ENCODE measurements at places on chromosomes 12 and 14.
A peak's percentile ranks its signal among the peaks of the same experiment; 100 is the strongest.

DNA sequence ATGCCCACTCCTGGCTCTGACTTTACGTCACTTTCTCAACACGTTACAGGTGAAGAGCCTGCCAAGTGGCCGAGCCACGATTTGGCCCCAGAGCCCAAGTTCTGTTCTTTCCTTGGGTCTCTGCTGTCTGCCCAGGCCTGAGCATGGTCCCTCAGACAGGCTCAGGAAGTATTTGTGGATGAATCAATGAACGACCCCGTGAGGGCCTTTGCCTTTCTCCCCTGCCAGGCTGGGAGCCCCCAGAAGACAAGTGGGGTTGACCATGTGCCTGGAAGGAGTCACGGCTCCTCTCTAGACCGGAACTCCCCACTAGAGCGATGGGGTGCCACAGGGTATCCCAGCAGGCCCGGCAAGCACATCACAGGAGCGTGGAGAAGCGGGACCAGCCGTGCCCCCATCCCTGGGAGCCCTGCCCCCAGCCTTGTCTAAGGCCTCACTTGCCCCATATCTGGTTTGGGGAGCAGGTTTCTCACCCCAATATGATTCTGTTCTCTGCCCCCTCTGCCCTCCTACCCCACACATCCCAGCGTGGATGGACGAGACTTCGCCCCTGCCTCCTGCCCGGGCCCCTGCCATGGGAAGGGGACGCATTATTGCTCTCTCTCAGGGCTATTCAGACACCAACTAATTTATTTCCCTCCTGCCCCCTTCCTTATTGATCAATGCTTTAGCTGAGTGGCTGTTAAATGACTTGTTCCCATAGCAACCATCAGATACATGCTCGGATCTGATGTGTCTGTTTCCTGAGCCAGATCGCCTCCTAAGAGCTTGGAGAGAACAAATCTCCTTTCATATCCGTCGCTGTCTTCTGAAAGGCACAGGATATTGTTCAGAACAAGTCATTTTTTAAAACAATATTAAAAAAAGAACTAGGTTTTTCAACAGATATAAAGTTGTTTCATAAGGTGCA, 69.0 kb downstream of the DIO3 start:
- no peak for DNase-seq

- no peak for DNase-seq
These were observed 203.4 kb downstream of the TMX1 start for GRCh38 chr14:51443195-51444018.

- no peak for DNase-seq
These were observed 16.4 kb upstream of the VWF start for GRCh38 chr12:6140651-6141447.

DNA sequence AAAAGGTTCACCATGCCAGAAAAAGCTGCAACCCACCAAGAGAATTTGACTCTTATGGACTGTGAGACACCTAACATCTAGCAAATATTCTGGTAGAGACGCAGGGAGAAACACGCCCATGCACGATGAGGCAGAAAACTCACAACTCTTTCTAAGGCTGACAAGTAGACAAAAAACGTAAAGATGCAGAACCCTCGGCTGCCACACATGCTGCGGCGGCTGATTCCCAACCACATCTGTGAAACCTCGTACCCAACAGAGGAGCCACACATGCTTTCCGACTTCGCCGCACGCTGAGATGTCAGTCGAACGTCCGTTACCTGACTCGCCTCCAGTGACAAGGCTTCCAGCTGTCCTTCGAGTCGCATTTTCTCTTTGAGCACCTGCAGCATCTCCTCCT, 21.8 kb downstream of the GOLGA3 start:
- no peak for DNase-seq

DNA sequence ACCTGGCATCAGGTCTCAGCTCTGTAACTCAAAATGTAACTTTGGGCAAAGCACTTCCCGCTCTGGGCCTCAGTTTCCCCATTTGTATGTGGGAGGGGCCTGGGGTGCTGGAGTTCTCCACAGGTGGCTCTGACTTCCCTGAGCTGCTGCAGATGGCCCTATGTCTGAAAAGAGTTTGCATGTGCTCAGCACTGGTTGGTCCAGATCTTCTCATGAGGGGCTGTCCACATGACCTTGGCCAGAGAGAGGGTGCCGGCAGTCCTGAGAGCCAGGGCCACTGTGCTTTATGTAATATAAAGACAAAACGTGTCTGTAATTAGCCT, 7.2 kb upstream of the CACNA2D4 start:
- no peak for DNase-seq

GRCh38 chr12:19282133-19282699, 152.7 kb downstream of the PLEKHA5 start:
- DNase-seq: no peak

DNA sequence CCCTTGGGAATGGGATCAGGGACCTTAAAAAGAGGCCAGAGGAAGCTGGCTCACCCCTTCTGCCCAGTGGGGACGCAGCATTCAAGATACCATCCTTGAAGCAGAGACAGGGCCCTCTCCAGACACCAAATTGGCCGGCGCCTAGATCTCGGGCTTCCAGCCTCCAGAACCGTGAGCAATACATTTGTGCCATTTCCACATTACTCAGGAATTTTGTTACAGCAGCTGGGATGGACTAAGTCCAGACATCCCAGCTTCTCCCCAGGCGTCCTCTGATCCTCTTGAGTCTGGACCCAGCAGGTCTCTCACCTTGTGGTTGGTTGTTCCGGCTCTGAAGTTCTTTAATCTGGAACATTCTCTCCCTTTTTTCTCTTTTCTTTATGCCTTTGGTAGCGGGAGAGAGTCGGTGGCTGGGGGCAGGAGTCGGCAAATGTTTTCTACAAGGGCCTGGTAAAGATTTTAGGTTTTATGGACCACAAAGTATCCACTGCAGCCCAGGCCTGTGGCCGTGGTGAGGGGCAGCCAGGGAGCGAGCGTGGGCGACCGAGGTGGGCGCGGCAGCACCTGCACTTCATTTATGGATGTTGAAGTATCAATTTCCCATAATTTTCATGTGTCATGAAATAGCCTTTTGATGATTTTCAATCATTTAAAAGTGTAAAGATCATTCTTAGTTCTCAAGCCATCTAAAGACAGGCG, 4.8 kb downstream of the CEP170B start:
- DNase-seq: no peak

DNA sequence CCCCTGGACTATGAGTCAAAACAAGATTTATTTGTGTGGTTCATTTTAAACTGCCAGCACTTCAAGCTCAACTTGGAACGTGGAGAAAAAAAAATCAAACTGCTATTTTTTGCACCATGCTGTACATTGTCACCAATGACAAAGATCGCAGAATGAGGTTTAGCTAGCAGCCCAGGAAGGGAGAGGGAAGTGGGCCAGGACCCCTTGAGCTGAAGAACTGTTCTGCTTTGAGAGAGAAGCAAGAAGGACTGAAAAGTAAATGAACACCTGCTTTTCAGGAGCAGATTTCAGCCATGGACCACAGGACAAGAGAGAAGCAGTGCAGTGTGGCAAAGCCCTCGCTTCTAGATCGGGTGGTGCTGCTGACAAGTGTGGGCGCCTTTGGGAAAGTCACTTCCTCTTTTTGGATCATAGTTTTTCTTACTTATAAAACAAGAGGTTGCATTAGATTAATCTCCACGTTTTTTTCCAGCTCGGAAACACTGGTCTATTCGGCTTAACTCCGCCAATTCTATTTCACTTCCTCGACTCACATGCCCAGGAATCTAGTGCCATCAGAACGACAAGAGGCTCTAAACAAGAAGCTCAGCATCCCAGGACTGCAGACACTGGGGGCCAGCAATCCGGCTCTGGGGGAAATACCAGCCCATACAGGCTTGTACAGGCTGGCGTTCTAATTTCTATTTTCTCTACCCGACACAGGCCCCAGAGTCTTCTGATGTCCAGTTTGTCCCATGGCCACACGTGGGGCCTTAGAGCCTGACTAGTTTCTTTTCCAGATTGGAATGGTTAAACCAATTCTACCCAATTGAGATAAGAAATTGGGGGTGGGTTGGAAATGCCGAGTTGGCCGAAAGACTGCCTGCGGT, 129.9 kb downstream of the CRACR2A start:
- no peak for DNase-seq

GRCh38 chr12:1360441-1361210, 233.8 kb downstream of the FBXL14 start:
- no peak for DNase-seq

DNA sequence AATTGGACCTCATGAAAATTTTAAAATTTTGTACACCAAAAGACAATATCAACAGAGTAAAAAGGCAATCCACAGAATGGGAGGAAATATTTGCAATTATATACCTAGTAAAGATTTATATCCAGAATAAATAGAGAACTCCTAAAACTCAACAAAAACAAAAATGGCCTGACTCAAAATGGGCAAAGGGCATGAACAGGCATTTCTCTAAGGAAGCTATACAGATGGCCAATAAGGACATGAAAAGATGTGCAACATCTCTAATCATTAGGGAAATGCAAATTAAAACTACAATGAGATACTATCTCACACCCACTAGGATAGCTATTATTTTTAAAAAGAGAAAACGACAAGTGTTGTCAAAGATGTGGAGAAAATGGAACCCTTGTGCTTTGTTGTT, 10.9 kb upstream of the APOF start:
- no peak for DNase-seq

- no peak for DNase-seq
These were observed 110.1 kb downstream of the SYNE2 start for GRCh38 chr14:63962906-63963305.

DNA sequence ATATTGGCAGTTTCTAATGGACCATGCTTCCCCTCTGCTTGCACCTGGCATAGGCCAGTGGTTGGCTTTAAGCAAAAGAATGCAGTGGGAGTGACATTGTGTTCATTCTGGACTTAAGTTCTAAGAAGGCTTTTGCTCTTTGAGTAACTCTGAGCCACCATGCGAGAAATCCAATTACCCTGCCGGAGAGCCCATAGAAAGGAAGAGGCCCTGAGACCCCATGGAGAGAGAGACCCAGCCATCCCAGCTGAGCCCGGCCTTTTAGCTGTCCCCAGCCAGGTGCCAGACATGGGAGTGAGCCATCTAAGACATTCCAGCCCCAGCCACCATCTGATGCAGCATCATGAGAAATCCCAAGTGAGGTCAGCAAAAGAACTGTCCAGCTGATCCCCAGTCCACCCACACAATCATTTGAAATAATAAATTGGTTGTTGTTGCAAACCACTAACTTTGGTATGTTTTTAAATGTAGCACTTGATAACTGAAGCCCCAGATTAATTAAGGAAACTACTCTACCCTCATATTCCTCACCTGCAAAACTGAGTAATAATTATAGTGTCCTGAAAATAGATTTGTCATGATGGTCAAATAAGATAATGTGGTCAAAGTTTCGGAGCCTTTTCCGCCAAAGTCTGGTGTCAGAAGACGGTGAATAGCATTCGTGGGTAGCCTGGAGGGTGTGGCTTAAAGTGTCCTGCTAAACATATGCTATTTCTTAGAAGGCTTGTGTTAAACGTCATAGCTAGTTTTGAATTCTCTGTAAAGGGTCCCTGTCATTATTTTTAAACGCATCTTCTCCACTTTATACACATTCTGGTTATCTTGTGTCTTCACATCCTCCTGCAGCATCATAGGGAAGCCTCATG, 166.6 kb upstream of the PELI2 start:
- DNase-seq: no peak

DNA sequence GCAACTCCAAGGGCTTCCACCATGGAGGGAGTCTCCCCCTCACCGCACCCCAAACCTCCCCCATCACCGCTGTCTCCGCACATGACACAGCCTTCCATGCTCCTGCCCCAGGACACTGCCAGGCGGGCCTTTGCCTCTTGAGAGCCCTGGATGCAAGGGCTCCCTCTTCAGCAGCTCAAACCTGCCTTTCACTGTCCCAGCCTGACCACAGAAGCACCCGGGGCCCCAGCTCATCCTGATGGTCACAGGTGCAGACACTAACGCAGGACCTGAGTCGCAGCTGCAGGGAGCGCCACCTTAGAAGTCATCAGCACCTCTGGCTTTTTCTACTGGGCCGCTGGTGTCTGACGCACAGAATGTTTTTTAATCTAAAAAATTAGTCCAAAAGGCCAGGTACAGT, 54.0 kb downstream of the SYNE3 start:
- DNase-seq: no peak

- no peak for DNase-seq
These were observed 64.0 kb upstream of the LTA4H start for GRCh38 chr12:96099421-96099820.

- DNase-seq: no peak
These were observed 11.7 kb upstream of the RNASE10 start for GRCh38 chr14:20493634-20494033.

DNA sequence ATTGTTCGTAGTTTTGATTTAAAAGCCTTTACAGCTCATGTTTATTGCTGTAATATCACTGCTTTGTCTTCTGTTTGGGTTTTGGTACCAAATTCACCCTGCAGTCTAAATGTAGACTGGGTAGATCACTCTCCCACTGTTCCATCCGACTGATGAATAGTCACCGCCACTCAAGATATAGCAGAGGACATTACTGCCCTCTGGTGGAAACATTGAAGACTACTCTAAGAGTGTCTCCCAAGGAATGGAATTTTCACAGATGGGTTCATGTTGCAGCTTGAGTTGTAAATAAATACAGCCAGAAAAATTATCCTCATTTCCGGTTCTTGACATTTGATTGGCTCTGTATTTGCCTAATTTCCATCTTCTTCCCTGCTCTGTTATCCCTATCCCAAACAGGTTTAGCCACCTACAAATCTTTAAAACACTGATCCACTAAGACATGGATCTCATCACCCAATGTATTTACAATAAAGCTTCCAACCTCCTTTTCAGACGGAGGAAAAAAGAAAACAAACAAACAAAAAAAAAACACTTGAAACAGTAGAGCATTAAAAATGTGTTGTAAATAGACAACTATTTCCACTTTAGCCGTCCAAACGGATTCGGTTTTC, 198.3 kb upstream of the CPNE8 start:
- DNase-seq: peak; percentile 67

GRCh38 chr12:15830538-15830937, 41.4 kb upstream of the EPS8 start:
- DNase-seq: no peak

DNA sequence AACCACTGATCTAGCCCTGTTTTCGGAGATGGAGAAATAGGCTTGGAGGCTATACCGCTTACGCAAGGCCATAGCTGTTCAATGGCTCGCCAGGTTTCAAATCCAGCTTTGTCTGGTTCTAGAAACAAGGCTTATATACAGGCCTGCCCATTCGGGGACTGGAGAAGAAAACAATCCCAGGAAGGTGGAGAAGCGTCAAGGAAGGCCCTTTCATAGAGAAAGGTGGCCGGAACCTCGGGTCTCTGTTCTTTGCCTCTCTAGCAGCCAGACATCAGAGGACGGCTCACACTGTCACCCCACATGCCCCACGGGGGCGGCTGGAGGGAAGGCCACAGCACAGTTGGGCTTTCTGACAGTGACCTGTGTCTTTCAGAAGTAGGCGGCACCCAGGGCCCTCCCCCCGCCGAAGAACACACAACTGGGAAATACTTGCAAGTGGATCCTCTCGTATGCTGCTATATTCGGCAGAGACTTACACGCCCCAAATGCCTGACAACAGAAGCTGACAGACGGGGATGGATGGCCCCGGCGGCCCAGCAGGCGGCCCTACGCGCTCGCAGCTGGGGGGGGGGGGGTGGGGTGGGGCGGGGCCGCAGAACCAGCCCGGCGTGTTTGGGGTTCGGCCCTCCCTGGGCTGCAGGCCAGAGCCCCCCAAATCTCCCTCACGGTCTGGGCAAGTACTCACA, 4.5 kb upstream of the SETD1B start:
- peak; percentile 78 for DNase-seq
